ENCODE measurements at places on chromosomes 12 and 14. TPM values are rescaled to one million over a fixed set of nuclear protein-coding genes. Genes with fewer than 3 reads are reported as not detected.

DNA sequence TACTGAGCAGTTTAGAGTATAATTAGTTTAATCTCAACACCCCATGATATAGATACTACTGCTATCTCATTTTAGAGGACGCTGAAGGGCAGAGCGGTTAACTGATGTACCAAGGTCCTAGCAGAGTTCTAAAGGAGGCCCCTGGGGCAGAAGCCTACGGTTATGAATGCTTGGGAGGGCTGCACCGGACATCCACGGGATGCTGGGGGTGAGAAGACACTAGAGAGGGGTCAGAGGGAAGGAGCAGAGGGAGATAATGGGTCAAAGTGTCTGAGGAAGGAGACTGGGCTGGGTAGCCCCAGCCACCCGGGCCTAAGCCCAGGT is 1.6 kb upstream of the ACTR6 start:
- no peak for DNase-seq

- DNase-seq: no peak
These were observed 61.8 kb downstream of the PITPNM2 start for GRCh38 chr12:123089140-123089539.

DNA sequence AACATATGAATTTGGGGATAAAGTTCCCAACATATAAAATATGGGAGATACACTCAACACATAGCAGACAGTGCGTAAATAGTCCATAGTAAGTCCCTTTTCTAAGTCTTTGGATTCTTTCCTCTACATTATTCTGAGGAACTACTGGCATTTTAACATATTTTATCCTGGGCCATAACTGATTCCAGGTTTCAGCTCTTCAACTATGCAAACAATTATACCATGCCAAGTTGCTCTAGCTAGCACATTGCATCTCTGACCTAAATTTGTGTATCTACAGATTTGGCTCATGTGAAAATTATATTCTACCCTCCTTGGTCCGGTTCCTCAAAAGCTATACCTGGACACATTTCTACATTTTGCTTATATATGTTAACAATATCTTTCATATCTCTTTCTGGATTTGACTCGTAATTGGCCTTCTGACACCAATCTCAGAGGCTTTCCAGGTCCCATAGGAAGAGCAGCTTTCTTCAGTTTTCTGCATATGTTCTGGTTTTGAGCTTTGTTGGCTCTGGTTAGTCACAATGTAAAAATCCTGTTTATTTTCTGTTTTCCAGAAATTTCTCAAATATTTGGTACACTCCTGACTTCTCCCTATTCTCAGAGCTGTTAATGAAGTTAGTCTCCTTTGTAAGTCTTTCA is 305.4 kb downstream of the BMP4 start:
- DNase-seq: peak; percentile 18

GRCh38 chr12:54351341-54351740 is 12.9 kb downstream of the GPR84 start:
- DNase-seq: no peak

Gene LRRC23
- 13.2 TPM for polyA plus RNA-seq

Gene ZFHX2
- polyA plus RNA-seq: 1.3 TPM

Gene CPNE6
- polyA plus RNA-seq: not detected

Gene FCF1
- polyA plus RNA-seq: 49.6 TPM

All from muscle of arm (tissue), 14 donors.